ENCODE measurements at places on chromosomes 3 and 15.

GRCh38 chr15:48641416-48641815, 4.1 kb downstream of the FBN1 start:
- DNase-seq: no peak

GRCh38 chr15:20340331-20340811, 201.2 kb downstream of the GOLGA6L6 start:
- peak; percentile 39 for DNase-seq

DNA sequence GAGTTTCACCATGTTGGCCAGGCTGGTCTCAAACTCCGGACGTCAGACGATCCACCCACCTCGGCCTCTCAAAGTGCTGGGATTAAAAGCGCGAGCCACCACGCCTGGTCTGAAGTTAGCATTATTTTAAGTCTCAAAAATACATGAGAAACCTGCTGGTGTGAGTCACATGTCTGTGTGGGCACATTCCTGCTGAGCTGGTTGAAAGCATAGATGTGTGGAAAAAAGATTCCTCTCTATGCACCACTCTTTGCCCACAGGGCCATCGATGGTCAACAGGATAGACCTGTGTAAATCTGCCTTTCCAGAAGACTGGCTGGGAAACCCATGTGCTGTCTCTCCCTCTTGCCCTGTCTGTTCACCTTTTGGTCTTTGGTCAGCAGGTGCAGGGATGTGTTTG, 63.5 kb downstream of the CHRD start:
- DNase-seq: no peak

- no peak for DNase-seq
Observed at GRCh38 chr3:53103397-53104296, 26.6 kb downstream of the RFT1 start.

- DNase-seq: no peak
Observed at GRCh38 chr3:152554980-152555379, 280.0 kb upstream of the P2RY1 start.

DNA sequence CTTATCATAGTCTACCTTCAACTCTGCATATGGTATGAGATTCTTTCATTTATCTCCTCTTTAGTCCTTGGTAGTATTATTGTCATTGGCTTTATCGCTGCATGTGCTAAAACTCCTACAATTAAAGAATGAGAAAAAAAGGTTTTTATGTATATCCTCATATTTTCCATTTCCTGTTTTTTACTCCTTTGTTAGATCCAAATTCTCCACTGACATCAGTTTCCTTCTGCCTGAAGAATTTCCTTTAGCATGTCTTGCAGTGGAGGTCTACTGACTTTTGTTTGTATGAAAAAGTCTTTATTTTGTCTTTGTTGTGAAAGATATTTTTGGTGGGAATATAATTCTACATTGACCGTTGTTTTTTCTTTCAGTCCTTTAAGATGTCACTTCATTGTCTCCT, 81.0 kb upstream of the TNIK start:
- DNase-seq: no peak

- DNase-seq: no peak
Observed at GRCh38 chr3:195105389-195105788, 165.6 kb downstream of the XXYLT1 start.

- no peak for DNase-seq
Observed at GRCh38 chr3:154111365-154111935, 9.7 kb upstream of the ARHGEF26 start.

DNA sequence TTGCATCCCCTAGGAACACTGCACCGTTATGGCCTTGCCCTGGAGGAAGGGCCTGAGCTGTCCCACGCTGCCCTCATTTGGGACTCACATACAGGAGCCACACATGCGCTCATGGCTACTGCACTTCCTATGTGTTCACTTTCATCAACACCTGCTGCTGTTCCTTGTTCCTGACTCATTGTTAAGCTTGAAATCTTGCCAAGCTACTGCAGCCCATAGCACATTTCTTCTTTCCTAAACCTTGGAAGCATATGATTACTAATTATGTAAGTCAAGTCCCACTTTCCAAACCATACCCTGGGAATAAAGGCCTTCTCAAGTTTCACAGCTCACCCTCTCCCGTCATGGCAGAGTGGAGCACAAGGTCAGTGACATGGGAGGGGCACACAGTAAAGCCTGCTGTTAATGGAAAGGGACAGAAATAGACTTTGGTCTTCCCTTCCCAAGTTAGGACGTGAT, 307.9 kb downstream of the CLSTN2 start:
- DNase-seq: no peak

DNA sequence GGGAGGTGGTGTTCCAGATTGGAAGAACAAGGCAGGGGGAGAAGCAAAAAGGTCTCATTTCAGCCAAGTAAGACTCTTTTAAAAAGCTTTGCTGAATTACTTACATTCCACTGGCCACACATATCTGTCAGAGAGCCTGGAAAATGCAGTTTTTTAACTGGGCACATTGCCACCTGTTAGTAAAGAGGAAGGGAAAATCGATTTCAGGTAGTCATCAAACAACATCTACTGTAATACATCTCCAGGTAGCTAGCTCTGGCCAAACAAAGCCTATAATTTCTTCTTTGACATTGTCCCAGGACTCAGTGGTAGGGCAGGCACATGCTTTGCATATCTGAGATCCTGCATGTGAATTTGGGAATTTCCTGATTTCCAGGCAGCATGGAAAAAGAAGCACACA, 480.7 kb upstream of the SUCLG2 start:
- DNase-seq: no peak

DNA sequence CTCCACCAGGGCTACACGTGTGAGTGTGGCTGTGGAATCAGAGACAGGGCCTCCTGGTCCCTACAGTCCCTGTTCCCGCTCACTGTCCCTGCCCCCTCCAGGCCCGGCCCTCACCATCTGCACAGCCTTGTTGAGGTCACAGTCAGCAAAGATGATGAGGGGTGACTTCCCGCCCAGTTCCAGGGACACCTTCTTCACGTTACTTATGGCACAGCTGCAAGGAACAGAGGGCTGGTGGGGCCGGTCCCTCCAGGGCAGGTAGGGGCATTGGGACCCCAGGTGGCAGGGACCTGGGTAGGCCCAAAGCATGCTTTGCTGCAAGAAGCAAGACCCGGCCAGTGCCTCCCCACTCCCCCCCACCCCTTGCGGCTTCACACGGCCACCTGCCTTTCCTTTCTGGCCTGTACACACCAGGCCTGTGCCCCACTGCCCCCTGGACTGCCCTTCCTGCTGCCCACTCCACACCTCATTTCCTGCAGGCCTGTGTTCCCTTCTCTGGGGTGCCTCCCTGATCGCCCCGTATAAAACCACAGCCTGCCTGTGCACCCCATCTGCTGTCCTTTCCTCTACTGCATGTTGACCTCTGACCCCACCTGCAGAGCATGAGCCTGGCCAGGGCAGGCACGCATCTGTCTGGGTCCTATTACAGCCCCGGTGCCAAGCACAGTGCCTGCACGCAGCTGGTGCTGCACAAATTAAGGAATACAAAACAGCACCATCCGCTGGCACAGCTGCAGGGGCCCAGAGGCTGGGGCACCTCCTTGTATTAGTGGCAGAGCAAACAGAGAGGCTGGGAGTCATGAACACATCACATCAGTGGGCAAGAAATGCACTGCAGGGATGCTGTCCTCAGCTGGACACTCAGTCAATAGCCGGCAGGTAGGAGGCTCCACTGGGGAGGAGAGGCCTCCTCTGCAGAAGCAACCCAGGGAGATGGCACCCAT, 30.8 kb upstream of the SLC41A3 start:
- no peak for DNase-seq

DNA sequence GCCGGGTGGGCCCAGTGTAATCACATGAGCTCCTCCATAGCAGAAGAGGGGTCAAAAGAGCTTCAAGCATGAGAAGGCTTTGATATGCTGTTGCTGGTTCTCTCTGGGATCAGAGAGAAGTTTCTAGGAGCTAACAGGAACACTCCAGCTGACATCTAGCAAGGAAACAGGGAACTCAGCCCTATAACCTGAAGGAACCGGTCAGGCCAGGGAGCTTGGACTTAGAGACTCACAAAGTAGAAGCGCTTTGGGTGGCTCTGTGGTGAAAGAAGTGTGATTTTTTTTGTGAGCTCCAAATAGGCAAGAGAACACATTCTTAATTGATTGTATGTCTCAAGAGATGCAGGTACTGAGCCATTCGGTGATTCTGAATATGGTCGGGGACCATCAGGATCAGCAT, 26.2 kb upstream of the EPHB1 start:
- DNase-seq: no peak

DNA sequence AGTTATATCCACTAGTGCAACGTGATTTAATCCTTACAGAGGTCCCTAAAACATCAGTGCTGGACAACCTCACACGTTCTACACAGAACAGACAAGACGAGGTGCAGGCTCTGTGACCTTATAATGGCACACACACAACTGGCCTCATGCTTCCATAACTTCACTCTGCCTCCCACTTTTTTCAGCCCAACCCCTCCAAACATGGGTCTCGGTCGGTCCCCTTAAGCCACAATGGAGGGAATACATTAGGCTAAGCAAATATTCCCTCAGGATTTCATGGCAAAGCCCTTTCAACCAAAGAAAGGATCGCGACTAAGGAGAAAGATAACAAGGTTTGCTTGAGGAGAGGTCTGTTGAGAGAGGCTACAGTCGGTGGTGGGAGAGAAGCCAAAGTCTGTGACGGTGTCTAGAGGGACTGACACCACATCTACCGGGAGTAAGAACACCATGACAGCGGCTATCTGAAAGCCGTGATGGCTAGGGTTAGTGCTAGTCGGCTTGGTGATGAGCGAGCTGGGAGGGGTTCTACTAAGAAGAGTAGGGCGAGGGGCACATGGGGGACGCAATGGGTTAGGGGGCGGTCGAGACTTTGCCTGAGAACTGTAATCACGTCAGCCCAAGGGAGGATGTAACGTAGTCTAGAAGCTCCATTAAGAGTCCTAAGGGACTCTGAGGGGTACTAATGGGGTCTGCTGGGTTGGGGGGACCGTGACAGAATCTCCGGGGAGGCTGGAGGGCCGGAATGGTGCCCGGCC, 1.0 kb downstream of the MYO9A start:
- no peak for DNase-seq

DNA sequence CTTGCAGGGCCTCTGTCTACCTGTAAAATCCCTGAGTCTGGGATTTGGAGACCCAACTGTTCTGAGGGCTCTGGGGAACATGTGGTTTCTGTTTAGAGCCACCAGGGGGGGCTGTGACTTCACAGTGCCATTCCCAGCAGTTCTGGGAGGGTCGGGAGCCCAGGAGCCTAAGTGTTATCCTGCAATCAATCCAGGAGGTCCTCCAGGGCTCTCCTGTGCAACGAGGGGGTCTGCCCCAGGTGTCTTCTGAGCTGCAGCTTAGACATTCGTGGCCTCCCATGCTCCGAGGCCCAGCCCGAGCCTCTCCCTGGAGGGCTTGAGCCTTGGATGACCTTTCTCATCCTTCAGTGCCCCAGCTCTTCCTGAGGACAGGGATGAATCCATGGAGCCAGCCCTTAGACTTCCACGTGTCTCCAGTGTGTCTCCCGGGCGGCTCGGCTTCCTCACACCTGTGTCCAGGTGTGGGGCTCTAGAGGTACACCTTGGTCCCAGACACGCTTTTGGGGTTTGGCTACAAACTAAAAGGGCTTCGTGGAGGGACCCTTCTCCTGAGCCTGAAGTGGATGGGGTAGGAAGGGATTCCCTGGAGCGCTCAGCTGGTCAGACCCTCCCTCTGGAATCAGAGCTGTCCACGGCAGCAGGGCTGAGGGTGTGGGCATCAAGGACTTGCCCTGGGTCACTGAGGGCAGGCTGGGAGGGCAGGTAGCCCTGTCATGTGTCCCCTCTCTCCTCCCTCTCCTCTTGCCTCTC, 20.3 kb upstream of the ABTB1 start:
- DNase-seq: peak; percentile 28

- DNase-seq: no peak
Observed at GRCh38 chr3:143145906-143146305, 26.3 kb downstream of the CHST2 start.

DNA sequence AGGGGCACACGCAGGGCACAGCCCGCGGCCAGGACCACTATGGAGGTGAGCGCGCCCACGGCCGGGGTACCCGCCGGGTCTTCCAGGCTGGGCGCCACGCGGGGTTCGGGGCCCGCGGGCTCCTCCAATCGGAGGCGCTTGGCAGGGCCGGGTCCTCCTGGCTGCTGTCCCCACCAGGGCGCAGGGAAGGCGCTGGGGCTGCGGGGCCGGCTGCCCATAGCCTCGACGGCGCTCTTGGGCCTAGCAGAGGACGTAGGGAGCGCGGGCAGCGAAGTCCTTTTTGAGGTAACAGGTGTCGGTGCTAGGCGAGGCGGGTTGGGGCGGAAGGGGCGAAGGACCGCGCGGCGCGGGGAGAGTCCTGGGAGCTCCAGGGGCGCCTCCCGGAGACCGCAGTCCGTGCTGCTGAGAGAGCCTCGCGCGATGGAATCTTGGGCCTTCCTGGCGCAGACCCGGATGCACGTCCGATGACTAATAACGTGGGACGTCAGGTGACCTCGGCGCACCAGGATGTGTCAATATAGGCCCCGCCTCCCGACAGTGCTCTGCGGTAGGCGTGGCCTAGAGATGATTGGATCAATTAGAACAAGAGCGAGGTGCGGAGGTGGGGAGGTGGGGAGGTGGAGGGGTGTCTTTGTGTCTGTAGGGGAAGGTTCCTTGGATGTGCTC, at the start of gene PRR23A:
TSS of gene PRR23A (minus strand) at position 218 of the 666 bp plus-strand sequence. CDS start at position 218, 0 bp downstream.
- no peak for DNase-seq

DNA sequence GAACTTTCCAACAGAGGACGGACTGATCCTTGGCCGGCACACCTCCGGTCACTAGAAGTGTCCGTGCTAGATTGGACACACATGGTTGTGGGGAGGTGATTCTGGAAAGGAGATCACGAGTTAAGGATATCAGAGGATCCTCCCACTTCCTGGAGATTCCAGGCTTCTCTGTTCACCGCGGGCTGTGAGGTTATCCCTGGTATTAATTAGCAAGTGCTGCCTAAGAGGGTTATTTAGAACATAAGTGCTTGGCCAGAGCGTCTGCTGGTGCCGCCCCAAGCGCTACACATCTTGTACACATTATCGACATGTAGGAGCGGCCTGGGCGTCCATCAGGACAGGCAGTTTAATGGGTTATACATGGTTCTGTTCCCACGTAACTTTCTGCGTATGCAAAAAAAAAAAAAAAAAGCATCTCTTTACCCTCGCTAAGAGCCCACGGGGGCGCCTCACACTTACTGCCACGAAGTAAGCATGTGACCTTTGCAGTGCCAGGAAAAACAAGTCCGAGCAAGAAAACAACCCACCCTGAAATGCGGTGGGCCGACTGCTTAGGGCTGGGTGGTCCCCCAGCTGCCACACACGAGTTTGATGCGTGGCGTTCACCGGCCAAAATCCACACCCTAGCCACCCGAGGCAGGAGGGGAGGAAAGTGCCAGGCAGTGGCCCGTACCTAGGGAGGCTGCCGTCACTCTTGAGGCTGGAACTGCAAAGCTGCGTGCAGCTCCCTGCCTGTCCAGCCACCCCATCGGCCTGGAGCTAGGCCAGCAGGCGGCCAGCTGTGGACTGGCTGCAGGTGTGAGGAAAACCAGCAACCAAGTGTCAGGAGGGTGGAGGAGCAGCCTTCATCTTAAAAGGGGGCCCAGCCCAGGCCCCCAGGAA, 78.0 kb downstream of the CPN2 start:
- no peak for DNase-seq

DNA sequence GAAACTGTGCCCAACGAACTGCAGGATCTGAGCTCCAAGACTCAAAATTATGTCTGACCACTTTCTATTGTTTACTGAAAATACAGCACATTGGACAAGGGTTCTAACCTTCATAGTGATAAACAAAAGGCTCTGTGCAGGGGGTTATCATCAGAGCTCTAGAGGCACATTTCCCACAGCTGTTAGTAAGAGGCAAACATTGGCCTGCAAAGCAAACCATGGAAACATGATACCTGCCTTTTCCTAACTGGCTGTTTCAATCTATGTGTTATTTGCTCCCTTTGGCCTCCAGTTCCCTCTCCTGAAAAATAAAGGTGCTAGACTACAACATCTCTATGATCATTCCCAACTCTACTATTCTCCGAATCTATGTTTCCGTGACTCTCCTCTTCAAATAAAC, 159.7 kb upstream of the ARHGEF26 start:
- DNase-seq: no peak

GRCh38 chr3:195168009-195168762, 102.8 kb downstream of the XXYLT1 start:
- no peak for DNase-seq
